ENCODE measurements at places on chromosomes 1 and 21.

DNA sequence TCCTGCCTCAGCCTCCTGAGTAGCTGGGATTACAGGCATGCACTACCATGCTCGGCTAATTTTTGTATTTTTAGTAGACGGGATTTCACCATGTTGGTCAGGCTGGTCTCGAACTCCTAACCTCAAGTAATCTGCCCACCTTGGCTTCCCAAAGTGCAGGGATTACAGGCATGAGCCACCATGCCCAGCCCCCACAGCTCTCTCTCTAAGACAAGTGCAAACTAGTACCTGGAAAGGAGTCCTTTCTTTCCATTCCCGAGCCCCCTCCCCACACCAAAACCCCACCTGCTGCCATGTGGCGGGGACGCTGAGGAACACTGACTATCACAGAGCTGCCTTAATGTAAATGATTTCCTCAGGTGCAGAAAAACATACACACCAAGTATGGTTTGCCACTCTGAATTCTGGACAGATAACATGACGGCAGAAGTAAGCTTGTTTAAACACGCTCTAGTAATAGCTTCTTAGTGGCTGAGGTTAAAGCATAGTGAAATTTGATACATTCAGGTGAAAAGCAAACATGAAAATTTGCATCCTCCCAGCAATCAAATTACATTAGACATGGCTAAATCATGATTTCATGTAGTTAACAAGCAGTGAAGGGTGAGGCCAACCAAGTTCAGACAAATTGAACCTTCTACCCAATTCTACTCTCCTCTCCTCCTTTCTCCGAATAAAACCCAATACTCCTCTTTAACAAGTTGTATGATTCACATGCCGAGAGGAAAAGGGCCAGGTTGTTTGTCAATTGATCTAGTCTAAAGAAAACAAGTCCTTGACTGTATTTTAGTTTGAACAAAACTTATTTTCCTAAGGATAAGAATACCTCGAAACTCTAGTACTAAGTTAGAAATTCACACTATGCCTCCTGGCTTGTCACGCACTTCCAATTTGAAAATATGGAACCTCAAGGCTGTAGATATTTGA is 19.8 kb downstream of the ERRFI1 start:
- no peak for DNase-seq

GRCh38 chr1:247114351-247115140 is 10.4 kb upstream of the ZNF669 start:
- no peak for DNase-seq

DNA sequence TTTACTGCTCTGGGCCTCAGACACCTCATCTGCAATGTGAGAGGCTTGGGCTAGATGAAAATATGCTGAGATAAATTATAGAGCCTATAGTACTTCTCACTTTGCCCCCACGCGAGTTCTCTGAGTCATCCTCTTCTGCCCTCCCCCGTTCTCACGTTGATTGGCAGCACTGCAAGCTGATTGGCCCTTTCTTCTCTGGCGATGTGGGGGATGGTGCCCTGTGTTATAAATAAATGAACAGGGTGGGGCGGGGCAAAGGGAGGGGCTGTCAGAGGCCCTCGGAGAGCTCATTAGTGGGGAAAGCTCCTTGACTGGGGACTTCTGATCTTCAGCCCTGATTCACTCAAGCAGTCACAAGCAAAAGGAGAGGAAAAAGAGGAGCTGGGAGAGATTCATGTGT is 64.3 kb upstream of the ZC3H12A start:
- no peak for DNase-seq

DNA sequence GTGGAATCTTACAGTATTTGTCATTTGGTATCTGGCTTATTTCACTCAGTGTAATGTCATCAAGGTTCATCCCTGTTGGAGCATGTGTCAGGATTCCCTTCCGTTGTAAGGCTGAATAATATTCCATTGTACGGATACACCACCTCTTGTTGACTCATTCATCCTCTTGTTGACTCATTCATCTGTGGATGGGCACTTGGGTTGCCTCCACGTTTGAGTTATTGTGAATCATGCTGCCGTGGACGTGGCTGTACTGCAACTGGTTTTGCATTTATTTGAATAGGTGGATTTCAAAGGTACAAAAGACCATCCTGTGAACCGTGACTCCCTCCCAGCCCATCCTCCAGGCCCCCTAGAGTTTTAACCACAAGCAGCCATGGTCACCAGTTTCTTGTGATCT is 11.9 kb upstream of the TCP10L start:
- no peak for DNase-seq

DNA sequence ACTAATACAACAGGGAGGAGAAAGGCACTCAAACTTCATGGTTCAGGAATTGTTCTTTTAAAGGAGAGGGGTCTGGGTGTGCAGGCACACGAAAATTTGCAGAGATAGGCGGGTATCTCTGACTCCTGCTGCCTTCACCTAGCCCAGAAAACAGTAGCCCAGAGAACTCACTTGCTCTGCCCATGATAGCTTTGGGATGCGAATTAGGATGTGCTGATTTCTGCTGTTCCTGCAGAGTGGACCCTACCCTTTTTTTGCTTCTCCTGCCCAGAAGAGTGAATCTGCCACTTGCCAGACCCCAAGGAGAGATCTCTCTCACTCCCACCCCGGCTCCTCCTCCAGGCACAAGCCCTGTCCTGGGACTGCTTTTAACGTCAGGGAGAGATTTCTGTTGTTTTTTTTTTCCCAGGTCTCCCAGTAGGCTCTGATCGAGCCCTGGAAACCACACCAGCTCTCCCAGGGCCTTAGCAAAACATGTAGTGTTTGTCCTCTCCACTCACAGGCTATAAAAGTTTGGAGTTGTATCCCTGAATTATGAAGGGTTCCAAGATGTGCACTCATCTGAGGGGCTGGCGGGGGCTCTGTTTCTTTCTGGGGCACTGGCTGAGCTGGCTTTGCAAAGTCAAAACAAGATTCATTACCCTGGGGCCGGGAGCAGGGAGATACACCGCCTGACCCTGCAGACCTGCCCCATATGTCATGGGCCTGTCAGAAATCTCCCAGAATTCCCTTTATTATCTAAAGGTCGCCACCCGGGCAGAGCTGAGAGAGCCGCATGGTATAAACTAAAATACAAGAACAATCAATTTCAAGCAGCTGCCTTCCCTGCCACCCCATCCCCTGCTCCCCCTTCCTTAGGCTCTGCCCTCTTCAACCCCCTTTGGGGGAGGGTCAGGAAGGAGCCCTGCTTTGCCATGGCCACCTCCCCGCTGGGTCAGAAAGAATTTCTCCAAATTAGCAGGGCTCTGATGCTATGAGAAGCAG is 17.9 kb downstream of the PLXNA2 start:
- DNase-seq, result no peak

DNA sequence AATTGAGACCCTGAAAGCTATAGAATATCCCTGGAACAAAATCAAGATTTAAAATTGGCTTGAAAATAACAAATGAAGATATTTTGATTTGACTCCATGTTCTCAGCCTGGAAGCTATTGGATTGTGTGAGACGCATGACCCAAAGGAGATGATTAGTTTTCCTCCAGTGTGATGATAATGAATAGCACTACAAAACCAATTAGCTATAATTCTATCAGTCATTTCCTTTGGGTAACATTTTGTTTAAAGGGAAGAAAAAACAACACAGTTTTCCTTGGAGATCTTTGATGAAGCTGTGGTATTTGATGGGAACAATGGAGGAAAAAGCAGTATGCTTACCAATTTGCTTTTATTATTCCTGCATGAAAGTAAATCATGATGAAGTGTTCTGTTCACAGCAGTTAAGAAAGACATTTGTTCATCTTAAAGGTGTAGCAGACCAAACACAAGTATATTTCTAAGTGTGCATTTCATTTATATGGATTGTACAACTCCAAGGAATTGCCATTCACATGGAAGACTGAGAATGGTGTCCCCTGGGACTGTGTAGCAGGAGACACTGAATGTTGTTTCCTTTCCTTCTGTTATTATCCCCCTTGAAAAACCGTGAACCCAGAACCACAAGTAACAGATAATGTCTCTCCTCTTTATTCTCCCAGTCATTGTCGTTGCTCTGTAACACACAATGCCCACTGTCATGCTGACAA is 111.4 kb downstream of the CACHD1 start:
- DNase-seq, result no peak

DNA sequence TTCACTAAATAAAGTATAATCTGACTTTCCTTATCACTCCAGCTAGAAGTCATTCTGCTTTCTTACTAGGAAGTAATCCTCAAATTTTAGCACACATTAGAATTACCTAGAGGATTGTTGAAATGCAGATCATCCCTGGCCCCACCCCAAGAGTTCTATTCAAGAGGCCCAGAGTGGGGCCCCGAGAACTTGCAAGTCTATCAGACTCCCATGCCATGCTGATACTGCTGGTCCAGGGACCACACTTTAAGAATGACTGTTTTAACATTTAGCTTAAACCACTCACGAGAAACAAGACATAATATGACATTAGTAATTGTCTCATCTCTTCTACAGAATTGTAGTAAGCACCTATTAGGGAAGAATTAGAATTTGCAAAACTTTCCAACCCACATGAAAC is 7.7 kb upstream of the SYNJ1 start:
- no peak for DNase-seq

GRCh38 chr1:31531177-31531999 is 44.9 kb upstream of the TINAGL1 start:
- no peak for DNase-seq

- no peak for DNase-seq
Observed at GRCh38 chr1:226660410-226661182, 78.5 kb downstream of the ITPKB start.

DNA sequence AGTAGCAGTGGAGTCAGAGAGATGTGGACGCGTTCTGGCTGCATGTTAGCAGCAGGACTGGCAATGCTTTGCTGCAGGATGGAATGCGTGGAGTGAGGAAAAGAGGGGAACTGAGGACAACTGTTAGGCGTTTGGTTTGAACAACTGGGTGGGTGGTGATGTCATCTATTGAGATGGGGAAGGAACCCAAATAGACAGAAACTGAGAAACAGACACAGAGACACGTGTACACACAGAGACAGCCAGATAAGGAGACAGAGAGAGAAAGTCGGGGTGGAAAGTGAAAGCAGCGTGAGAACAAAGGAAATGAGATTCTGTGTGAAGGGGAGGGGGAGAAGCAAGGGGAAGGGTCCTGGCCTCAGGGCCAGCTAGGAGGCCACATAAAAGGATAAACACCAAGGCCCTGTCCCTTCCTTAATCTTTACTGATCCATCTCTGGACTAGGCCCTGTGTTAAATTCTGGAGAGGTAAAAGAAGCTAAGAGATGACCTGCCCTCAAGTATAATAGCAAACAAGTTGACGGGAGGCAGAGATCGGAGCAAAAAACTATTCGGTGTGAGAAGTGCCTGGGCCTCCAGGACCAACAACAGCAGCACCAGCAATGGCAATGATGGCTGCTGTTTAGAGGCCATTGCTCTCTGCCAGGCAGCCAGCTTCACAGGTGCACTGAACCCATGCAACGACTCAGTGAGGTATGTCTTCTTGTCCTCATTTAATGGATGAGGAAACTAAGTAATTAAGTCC is 31.6 kb downstream of the VWA5B1 start:
- DNase-seq, result no peak

GRCh38 chr1:3417934-3418333 is 36.5 kb upstream of the ARHGEF16 start:
- DNase-seq, result no peak

DNA sequence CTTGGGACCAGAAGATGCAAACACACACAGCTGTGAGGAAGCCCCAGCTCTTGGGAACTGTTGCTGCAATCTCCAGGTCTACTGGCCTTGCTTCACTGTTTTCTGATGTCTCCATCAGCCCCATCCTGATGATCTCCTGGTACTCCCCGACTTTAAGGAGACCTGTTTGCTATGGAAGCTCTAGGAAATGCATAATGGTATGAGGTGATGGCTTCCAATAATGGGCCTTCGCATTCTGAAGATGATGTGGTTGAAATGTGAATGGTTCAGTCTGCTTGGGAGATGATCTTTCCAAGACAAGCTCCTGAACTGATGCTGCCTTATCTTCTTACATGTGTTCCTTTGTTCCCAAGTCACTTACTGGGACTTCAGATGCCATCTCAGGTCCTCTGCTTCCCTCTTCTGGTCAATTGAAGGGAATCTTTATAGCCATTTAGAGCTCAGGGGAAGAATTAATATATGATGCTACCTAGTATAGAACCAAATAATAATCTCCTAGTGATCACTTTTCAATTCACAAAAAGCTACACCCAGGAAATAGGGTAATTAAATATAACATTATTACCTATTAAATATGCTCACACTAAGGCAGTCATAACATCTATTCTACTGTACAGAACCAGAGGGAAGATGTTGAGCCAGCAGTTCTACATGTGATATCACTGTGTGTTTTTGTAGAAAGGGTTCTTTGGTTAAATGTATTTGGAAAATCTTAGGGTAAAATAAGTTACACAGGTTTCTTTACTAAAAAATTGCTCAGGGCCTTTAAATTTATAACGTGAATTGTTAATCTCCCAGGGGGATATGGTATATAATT is 73.9 kb upstream of the VTCN1 start:
- DNase-seq, result no peak

DNA sequence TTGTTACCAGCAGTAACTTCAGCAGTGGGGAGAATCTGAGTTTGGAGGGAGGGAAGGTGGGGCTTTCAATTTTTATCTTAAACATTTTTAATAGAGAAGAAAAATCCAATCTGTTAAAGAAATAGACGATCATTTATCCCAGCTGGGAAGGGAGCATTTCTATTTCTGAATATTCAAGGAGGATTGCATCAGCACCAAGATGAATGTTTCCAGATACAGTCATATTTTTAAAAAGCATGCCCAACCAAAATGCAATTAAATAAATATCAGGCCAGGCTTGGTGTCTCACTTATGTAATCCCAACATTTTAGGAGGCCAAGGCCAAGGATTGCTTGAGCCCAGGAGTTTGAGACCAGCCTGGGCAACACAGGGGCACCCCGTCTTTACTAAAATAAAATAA is 1.7 kb upstream of the ATP1A4 start:
- DNase-seq, result no peak

DNA sequence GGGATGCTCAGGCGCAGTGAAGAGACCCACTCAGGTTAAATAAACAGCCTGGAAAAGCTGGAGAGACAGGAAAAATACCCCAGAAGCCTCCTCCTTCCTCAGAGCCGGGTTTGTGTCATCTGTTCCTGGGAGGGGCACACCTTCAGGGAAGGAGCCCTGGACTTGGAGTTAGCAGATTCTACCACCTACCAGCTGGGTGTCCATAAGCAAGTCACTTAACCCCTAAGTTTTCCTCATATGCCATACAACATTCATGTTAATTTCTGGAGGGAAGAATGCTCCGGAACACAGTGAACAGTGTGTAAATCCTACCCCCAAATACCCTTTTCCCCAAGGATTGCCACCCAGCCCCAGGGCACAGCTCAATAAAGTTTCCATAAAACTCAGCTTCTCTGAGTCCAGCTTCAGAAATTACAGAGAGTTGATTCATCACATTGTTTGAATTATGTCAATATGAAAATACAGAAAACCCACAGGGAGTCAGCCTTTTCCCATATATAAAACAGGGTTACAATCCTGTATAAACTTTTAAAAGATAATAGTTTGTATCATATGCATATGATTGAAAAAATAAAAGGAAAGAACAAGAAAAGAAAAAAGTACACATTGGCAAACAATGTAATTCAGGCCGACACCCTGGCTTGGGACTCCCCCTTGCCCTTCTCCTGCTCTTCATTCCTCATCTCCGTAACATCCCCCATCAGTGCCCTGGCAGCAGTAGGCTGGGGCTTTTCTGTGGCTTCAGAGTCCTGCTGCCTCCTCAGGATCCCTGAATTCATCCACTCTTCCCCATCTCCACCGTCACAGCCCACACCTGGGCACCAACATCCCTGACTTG is 291.8 kb upstream of the USP24 start:
- no peak for DNase-seq

GRCh38 chr1:231424950-231425805 is 3.1 kb upstream of the EGLN1 start:
- DNase-seq, result no peak

- no peak for DNase-seq
Observed at GRCh38 chr1:76687307-76688175, 179.7 kb upstream of the ST6GALNAC5 start.

GRCh38 chr1:29975036-29975694 is 738.8 kb downstream of the PTPRU start:
- DNase-seq, result no peak
